ENCODE measurements at places on chromosomes 11 and 22. TPM values are rescaled to one million over a fixed set of nuclear protein-coding genes. Genes with fewer than 3 reads are reported as not detected.

DNA sequence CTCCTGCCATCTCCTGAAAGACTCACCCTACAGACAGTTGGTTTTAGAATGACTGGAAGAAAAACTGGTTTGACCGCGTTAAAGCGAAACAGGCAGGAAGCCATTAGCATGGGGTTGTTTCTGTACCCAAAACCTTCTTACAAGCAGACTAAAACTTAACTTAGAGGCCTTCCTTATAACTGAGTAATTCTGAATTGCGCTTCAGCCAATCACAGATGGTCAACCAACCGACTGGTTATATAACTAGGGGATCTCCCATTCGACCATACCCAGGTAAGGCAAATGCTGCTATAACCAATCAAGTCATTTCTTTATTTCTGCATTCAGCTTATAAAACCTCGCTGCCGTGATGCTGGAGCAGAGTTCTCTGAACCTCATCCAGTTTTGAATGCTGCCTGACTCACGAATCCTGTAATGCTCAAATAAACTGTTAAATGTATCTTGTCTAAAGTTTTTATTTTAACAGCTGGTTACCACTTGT, 87.8 kb upstream of the DRD2 start:
- no peak for DNase-seq

The LRP4 gene
- polyA plus RNA-seq, result 5.4 TPM

DNA sequence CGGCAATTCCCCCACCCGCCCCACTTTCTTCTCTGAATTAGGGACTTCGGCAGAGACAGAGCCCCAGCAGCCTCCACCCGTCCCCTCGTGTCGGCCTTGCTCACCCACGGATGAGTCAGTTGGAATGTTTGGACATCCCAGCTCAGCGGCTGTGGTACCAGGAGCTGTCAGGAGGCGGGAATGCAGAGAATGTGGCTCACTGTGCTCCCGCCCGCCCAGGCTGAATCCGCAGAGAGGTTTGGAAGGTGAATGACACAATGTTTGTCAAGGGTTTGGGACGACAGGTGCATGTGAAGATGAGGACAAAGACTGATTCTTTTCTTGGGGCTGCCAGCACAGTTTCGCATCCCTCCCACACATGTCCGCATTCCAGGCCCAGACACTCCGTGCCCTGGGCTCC, 39.6 kb downstream of the LIF start:
- DNase-seq, result no peak

The CCDC81 gene
- 0.35 TPM for polyA plus RNA-seq

DNA sequence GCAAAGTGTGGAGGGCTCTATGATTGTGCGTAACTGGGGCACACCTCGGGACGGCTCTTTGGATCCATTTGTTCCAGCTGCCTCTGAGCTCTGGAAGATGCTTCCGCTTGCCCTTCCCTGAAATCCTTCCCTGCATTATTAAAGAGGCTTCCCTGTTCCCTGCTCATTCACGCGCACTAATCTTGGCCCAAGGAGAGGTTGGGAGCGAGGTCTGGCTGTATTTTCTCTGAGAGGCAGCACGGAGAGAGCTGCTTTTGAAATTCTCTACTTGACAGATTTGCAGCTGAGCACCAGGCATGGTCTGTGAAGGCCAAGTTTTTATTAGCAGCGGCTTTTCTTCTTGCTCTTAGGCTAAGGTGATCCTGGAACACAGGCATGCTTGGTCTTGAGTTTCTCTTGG, 94.8 kb upstream of the NTM start:
- no peak for DNase-seq

DNA sequence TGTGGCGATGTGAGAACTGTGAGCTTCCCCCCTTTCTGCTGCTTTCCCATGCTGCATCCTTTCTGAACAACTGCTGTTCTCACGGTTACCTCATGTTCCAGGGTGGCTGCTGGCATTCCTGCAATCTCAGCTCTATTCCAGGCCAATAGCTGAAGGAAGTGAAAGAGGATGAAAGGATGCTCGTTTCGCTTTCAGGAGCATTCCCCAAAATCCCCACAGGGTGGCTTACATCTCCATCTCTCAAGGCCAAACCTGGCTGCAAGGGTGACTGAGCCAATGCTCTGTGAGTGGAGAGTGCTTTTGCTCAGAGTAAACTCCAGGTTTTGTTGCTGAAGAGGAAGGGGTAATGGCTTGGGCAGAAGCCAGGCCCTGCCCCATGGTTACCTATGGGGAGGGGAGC, 848.2 kb downstream of the BRD1 start:
- DNase-seq, result no peak

DNA sequence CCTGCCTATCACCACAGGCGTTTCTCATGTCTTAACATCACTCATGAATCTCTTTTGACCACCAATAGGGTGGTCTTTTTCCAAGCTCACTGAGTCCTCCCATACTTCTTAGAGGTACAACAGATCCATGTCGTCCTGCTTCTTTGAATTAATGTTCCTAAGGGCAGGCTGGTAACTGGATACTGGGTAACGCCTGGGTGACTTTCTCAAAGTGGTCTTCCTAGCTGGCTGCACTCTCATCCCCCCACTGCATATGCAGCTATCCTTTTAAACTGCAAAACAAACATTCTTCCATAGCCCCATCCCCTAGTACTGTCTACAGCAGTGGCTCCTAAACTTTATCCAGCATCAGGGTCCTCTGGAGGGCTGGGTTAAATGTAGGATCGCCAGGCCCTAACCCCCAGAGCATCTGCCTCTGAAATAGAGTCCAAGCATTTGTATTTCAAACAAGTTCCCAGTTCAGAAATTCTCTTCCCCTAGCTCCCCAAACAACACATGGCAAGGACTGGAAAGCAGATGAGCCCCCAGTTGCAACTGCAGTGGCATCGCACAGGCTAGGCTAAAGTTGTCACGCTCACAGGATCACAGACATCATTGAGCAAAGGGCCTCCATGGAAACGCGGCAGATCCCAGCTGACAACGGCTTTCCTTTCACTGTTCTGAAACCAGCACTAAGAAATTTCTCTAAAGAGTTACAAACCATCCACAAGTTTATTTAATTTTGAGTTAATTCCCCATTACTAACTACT, 204.9 kb downstream of the LARGE1 start:
- DNase-seq, result no peak

The MYEOV gene
- 0.17 TPM for polyA plus RNA-seq

DNA sequence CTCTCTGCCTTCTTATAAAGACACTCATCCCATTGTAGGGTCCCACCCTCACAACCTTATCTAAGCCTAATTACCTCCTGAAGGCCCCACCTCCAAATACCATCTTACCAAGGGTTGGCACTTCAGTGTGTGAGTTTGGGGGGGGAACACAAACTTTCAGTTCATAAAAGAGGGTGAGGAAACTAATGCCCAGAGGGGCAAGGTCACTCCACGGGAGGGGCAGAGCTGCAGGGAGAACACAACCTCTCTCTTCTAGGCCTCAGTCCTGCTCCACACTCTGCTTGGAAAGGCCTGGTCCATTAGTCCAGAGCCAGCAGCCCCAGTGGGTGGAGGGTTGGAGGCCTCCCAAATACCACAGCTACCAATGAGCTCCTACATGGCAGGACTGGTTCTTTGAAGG, 2.7 kb upstream of the BATF2 start:
- no peak for DNase-seq

DNA sequence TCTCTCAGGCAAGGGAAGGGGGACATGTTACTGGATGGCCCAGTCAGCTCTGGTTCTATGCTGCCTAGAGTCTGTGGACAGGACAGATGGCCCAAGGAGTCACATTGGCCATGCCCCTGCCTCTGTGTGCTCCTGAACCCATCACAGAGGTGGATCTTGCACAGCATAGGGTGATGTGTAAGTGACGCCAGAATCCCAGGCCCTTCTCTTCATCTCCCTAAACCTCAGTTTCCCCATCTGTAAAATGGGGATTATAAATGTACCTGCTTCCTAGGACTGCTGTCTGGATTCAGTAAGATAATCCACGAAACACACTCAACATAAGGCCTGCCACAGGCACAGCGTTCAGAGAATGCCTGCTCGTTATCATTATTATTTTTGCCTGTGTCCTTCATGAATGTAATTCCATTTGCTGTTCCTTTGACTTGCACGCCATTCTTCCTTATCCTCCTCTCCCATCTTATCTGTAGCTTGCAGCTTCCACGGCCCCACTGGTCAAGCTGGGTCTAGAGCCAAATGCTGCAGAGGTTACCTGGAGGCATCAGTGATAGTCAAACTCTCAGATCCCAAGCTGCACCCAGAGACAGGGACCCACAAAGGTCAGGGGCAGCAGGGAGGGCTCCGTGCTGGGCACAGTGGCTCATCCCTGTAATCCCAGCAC, 207.0 kb downstream of the MN1 start:
- no peak for DNase-seq

The HPS4 gene
- polyA plus RNA-seq, result 13.9 TPM

GRCh38 chr22:25976356-25976755, 192.9 kb upstream of the SEZ6L start:
- no peak for DNase-seq

DNA sequence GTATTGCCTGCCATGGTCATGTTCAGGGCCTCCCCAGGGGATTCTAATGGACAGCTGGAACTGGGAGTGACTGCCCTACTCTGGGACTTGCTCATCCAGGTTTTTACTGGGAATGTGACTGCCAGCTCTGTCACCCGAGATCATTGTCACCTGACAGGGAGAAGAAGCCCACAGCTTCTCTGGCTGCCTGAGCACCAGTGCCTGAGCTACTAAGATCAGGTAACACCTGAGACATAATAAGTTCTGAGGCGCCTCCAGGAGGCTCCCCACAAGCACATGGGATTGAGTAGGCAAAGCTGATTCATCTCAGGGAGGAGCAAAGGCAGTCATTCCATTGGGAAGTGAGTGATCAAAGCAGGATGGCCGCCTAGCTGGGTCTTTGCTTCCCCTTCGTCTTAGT, 84.2 kb upstream of the GALNT18 start:
- DNase-seq, result peak; percentile 59

GRCh38 chr22:25360891-25361645, 141.6 kb downstream of the CRYBB2 start:
- DNase-seq, result no peak

DNA sequence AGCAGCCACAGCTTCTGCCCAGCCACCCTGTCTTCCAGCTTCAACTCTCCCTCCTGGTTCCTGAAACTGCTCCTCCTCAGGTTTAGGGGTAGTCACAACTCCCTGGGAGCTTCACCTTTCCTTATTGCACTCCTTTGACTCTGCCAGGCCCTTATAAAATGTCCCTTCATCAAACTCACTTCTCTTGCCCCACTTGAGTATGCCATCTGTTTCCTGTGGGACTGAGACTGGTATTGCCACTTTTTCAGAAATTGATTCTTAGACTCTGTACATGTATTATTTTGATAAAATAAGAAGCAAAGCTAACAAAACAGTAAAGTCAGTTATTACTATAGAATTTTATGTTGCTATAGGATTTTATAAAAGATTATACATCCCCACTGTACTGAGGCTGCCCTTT, 134.1 kb downstream of the SPON1 start:
- no peak for DNase-seq

- DNase-seq, result no peak
Observed at GRCh38 chr11:35324981-35325380, 94.4 kb downstream of the SLC1A2 start.

DNA sequence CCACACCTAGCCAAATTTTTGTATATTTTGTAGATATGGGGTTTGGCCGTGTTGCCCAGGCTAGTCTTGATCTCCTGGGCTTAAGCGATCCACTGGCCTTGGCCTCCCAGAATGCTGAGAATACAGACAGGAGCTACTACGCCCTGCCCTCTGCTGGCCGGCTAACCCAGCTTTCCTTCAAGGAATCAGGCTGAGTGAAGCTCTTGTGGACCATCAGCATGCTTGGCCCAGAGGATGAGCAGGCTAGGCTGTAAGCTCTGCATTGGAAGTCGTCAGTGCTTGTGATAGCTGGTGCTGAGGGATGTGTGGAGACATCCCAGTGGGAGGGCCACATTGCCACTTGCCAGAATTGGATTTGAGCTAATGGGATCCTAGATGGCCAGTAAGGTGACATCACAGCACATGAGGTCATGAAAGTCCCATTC, 60.6 kb downstream of the MED15 start:
- DNase-seq, result no peak

All from psoas muscle (tissue), 8 donors.